Hypothalamus (tissue), 51 donors: ENCODE measurements at places on chromosomes 6 and 20.

- DNase-seq, result no peak
Measured at GRCh38 chr6:2086326-2086965, 159.0 kb downstream of the GMDS start.

GRCh38 chr6:155890409-155890808 is 434.8 kb upstream of the NOX3 start:
- no peak for DNase-seq

- DNase-seq, result no peak
Measured at GRCh38 chr6:72048080-72048479, 161.7 kb downstream of the RIMS1 start.

DNA sequence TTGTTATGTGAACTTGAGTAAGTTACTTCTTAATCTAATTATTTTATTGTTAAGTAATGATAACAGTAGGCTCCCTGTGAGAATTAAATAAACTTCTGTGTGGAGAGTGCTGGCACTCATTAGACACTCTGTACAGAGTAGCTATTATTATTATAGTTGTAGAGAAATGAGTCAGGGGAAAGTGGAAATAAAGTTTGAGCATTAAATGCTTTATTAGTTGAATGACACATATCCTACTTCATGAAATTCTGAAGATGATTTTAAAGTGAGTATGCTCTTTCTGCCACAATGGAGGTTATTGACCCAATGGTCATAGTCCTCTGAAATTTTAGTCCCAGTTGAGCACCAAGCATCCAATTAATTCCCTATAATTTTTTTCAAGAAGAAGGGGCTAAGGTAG is 5.9 kb downstream of the ECI2 start:
- DNase-seq, result no peak

- no peak for DNase-seq
Measured at GRCh38 chr6:110196874-110197273, 16.6 kb downstream of the CDC40 start.

DNA sequence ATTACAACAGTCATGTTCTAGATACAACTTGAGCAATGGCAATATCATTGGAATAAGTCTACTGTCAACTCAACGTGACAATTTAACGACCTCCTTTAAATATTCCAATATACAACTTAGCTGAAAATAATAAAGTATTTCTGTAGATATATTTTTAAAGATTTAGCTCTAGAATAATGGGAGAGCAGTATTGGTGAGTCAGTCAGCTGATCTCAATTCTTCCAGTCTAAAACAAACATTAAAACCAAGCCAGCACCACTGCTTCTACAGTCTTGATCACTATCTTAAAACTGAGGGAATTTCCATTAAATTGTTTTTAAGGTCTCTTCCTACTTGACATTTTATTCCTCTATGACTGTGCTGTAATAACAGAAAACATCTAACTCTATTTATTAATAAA is 38.2 kb downstream of the NOL7 start:
- DNase-seq, result no peak

- no peak for DNase-seq
Measured at GRCh38 chr20:35226126-35226883, at the start of gene MMP24. Gene MMP24 (plus strand): TSS chr20:35226690. CDS start chr20:35226739, 49 bp downstream.

DNA sequence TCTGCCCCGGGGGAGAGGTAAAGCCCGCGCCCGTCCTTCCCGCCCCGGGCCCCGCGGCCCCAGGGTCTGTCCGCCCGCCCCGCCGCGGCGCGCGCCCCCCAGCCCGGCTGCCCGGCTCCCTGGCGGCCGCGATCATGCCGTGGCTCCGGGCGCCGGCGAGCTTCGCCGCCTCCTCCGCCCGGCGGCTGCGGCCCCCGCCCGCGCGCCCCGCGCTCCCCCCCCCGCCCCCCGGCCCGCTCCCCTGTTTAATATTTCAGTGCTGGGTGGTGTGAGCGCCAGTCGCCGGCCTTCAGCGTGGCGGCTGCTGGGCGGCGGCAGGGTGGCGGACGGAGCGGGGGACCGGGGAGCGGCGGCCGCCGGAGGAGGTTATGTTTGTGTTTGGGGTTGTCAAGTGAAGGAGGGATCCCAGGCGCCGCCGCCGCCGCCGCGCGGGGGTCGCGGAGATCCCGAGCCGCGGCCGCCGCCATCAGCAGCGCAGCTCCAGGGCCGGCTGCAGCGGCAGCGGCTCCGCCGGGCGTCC is at the start of gene HIVEP1:
HIVEP1 (plus strand) TSS at position 275 of the 520 bp plus-strand sequence. CDS start 3,317 bp downstream, outside the sequence.
- peak; percentile 55 for DNase-seq

DNA sequence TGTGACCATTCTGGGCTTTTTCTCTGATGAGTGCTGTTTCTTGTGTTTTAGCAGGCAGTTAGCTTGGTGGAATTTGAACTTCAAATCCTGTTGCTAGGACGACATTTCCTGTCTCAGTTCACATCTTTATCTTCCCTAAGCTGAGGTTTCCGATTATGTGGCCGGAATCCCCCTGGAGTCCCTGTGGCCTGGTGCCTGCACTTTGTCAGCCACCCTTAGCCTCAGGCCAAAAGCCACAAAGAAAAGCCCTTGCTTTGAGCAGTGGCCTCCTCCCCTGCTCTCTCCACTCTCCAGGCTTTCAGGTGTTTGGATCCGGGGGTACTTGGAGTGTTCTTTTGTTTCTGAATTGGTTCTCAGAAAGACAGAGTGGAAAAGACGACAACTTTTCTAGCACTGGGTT is 59.9 kb upstream of the PMEPA1 start:
- no peak for DNase-seq

DNA sequence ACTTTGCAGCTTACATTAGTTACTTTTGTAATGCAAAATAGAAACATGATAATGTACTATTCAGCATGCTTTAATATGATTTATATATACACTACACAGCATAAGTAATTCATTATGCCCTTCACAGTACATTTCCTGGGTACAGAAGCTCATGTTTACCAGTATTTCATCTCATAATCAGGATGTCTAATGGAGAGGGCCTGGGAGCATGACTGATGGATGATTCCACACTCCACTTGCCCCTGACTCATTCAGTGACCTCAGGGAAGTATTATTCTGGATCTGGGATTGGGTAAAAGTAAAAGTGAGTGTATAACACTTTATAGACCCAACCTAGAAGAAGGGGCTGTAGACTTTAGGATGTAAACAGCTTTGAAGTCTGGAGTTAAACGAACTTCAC is 31.4 kb upstream of the BACH2 start:
- no peak for DNase-seq

DNA sequence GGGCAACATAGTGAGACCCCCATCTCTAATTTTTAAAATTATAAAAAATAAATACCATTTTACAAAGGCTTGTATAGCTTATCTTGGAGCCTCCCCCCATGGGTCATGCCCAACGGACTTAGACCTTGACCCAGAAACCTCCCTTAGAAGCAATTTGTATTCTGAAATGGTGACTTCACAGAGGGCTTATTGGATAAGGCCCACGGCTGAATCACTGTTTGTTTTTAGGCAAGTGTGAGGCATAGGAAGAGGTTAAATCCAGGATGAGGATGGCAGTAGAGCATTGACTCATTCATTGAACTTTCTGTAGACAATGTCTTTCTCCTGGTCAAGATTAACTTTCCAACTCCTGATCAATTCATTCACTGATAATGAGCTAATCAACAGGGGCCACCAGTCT is 6.2 kb upstream of the SNAI1 start:
- no peak for DNase-seq

- no peak for DNase-seq
Measured at GRCh38 chr6:22087960-22088706, 208.7 kb downstream of the PRL start.

DNA sequence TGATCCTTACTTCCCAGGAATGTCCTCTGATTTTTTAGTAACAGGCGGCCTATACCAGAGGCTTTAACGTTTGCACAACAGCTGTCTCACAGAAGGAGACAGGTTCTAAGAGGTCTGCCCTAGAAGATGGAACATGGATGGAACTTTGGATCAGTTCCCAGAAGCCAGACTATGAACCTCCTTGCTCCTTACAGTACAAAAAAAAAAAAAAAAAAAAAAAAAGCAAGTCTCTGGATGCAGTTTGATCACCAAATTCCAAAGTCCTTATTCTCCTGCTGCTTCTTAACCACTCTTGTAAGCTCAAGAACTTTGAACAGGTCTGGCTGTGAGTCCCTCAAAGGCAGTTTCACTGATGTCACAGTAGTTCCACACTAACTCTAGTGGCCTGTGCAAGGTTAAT is 2.0 kb upstream of the TRMT11 start:
- no peak for DNase-seq

DNA sequence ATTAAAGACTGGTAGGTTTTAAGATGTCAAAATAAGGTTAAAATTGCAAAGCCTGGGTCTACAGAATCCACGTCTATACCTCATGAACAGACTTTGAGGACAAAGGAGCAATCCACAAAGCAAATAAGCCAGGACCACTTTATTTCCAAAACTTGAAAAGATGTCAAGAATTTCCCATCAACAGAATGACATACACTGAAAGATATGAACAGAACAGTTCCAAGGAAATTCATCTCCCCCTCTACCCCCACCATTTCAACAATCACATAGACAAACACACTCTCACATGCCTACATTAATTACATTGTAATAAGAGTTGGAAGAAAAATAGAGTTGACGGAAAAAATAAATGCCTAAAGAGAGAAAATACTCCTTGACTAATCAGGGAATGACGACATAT is 45.2 kb upstream of the NHSL1 start:
- DNase-seq, result no peak

DNA sequence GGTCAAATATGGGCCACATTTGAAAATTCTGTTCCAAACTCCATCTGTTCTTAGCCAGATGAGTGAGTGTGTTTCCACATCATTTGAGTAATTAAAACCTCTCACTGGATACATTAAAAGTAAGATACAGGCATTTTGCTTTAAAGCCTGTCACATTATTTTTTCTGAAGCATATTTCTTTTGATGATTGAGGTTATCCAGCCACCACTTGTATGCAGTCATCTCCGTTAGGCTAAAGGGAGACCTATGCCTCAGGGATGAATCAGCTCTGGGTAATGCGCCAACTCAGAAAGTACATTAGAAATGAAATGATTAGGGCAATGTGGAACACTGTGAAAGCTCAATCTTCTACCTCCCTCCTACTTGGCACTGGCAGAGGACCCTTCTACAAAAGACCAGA is 90.7 kb downstream of the SNAP25 start:
- no peak for DNase-seq

- DNase-seq, result no peak
Measured at GRCh38 chr6:5855787-5856470, 150.8 kb downstream of the NRN1 start.

- DNase-seq, result no peak
Measured at GRCh38 chr6:149168968-149169367, 148.5 kb upstream of the TAB2 start.

DNA sequence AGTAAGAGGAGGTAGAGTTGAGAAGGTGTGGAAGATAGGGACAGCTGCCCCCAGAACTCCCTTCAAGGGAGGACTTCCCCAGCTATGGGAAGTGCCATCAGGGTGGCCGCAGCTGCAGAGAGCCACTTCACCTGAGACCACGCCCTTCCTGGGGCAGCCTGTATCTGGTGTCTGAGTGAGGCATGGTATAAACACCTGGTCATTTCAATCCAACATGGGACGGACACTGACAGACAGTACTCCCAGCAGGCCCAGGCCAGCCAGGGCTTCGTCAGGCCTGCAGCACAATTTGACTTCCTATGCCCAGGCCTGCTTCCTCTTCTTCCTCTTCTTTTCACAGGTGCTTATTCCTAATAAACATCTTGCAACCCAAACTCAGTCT is 4.5 kb downstream of the SOX12 start:
- no peak for DNase-seq

DNA sequence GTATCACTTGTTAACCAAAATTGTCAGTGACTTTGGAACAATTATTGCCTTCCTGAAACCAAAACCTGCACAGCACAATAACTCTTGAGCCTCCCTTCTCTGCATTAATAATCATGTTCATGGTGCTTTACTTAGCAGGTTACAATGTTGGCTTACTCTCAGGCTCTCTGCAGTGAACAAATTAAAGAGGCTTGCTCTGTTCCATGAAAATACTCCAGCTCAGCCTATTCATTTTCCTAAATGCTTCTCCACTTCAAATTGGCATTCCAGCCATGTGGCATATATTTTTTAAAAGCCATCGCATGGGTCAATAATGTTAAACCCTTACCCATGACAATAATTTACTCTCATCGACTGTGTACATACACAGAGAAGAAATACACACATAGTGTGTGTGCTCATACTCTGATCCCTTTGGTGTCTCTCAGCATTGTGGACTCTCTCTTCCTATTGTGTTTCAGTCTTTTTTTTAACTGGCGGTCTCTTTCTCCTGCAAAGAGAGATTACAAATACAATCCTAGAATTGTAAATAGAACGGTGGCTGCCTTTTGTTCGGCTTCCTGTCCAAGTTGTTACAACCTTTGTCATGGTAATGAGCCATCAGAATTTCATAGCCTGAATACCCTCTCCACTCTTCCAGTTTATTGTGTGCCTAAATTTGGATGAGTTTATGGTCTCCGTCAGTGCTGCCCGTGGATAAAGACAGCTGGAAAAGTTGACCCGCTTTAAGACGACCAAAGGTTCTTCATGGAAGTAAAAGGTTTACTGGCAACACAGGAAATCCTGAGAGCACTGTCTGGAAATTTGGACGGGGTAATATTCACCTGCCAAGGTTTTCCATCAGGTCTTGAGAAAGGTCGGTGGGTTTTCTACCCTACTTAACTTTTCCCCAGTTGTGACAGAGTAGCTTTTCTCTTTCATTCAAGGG is 263.6 kb downstream of the CD83 start:
- DNase-seq, result no peak

GRCh38 chr6:84095156-84095555 is 61.6 kb downstream of the MRAP2 start:
- DNase-seq, result no peak

DNA sequence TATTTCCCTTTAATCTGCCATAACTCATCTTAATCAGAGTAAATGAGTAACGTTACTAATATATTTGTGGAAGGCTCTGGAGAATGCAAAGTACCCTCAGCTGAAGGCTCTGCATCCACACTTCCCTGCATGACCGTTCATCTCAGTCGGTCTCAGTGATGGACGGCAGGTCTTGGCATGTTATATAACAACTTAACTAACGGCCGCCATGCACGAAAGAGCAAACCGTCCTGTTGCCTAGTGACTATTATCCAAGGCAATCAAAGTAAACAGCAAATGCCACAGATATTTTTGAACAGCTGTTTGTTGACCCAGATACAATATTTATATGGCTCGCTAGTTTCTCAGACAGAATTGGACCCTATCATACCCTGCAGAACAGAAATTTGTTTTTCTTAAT is 194.9 kb upstream of the SMLR1 start:
- DNase-seq, result peak; percentile 0

- DNase-seq, result no peak
Measured at GRCh38 chr20:14622796-14623195, 285.4 kb upstream of the FLRT3 start.
